Right ventricle myocardium superior (tissue), 1 donor: ENCODE measurements at places on chromosomes 3 and 15. TPM values are rescaled to one million over a fixed set of nuclear protein-coding genes. Genes with fewer than 3 reads are reported as not detected.
A peak's percentile ranks its signal among the peaks of the same experiment; 100 is the strongest.

DNA sequence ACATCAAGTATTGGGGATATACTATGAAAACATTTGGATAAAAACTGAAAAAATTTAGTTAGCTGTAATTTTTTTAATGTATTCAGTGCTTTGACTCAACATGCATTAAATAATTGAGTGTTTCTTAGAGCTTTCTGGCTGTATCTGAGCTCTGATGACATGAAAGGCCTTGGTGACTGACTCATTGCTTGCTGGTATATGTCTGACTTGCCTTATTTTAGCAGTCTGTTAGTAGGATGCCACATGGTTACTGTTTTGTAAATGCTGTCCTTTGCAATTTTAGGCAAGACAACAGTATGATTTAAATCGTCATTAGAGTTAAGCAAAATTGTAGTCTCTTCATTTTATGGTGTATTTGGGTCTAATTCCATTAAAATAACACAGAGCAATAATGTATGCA, 199.2 kb downstream of the GHSR start:
- no peak for DNase-seq

- DNase-seq, result no peak
These were observed 57.7 kb downstream of the SUMF1 start for GRCh38 chr3:4409415-4409814.

- no peak for DNase-seq
These were observed 250.9 kb downstream of the PLCL2 start for GRCh38 chr3:17135696-17136095.

GRCh38 chr3:52194485-52195290, 3.3 kb upstream of the ALAS1 start:
- DNase-seq, result peak; percentile 82

DNA sequence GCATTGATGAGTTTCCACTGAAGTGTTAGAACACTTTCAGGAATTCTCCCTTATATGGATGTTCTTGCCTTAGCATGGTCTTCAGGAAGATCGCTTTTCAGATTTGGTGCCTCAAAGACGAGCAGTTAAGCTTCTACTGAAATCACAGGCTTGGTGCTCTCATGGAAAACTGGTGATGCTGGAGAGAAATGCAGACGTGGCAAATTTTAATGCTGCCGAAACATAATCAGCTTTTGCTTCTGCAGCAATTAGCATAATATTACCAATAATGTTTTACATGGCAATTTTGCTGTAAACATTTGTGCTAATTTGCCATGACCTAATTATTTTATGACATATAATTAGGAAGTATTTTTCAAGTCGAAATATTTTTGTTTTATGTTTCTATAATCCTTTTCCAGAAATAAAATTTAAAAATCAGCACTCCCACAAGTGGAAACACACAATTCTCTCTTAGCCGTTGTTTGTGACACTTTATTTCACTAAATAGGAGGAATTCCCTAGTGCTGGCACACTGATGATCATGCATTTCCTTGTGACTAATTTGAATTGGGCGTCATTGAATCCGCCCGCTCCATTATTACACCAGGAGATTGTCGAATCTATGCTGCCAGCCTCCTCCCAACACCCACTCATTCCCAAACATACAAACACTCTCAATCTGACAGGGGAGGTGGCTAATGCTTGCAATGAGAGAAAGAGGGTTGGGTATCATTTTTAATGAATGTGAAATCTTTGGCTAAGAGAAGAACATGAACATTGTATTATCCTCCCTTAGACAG, 506.8 kb upstream of the PPP2R3A start:
- no peak for DNase-seq

TMEM207 gene
- not detected for total RNA-seq

FBXW12 gene
- not detected for total RNA-seq

DNA sequence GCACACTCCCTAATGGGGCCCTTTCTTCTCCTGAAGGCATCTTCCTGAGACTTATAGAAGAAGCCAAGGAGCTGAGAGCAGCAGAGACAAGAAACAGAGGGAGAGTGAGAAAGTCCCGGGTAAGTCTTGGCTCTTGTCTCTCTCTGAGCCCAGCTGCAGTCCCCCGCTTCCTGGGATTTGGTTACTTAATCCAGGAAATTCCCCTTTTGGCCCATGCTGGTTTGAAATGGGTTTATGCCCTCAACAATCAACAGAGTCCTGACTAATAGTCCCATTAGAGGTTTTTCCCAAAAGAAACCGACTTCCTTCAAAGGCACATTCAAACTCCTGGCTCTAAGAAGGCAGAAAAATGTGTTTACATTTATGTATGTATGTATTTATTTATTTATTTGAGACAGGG, 22.0 kb downstream of the TMEM158 start:
- DNase-seq, result no peak

- DNase-seq, result no peak
These were observed 15.4 kb upstream of the ZNF774 start for GRCh38 chr15:90336705-90337141.

DNA sequence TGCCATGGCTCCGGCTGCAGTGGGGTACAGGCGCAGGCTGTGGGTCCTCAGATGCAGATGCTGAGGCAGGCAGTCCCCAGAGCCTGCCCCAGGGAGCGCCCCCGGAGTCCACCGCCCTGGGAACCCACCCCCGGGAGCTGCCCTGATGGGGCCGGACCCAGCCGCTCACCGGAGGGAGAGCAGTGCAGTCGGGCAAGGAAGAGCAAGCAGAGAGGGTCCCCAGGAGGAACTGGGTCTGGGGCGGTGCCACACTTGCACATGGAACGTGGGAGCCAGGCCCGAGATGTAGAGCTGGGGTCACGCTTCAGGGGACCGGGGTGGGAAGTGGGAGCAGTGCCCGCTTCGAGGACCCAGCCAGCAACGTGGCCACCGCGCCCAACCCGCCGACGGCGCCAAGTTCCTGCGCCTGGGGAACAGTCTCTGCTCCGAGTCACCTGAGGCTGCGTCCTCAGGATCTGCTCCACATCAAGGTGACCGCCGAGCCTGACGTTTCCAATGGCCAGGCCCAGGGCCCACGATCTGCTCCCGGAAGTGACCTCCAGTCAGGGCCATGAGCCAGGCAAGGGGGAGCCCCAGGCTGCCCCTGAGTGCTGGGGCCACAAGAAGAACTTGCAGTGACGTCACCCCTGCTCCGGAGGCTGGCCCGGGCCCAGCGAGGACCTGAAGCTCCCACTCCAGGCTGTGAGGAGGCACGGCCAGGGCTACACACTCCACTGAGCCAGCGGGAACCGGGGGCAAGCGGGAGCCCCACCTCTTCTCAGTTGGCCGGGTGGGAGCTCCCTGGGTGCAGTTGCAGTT, 27.0 kb upstream of the TFG start:
- DNase-seq, result peak; percentile 64

DNA sequence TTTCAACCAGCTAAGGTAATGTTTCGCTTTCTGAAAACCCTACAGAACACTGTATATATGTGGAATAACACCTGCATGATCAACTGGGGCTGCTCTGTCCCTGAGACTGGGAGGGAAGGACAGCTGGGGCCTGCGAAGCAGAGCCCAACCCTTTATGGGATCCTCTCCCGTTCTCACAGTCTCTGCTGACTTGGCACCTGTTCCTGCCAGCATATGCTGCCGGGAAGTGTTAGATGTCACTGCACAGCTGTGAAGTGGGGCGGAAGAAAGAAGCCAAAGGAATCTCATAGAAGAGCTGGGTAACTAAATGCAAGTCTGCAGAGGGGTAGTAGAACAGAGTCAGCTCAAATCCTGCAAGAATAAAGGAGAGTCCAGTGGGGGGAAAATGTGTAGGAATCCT, 29.6 kb downstream of the LRRC3B start:
- DNase-seq, result peak; percentile 49

GRCh38 chr3:31670136-31670535, 137.4 kb downstream of the STT3B start:
- no peak for DNase-seq

- peak; percentile 54 for DNase-seq
These were observed 922 bp downstream of the RAB11A start for GRCh38 chr15:65869954-65870871.

GRCh38 chr15:99059010-99059981, 45.6 kb upstream of the SYNM start:
- peak; percentile 84 for DNase-seq

GRCh38 chr3:61594144-61594963, 33.0 kb downstream of the PTPRG start:
- no peak for DNase-seq

GRCh38 chr15:86942285-86942684, 862.6 kb downstream of the AGBL1 start:
- no peak for DNase-seq

GRCh38 chr3:164460851-164461250, 617.4 kb downstream of the SI start:
- DNase-seq, result no peak
